ENCODE measurements at places on chromosomes 4 and X.

GRCh38 chr4:6779667-6780565, 2.6 kb upstream of the KIAA0232 start:
- DNase-seq = peak; percentile 59

DNA sequence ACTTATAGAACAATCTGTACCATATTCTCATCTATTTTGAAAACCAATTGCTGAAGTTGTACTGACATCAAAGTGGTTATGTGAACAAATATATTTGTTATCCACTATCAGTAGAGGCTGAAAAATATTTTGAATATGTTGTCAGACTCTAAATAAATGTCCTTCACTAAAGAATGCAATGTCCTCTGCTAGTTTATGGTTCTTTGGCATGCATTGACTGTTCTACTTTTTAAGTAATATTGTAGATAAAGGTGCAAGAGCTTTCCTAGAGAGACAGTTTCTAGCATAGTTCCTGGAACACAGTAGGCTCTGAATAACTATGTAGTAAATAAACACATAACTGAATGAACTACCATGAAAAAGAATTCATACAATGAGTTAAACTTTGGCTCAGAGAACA, 18.2 kb upstream of the COX7B2 start:
- DNase-seq = no peak

GRCh38 chr4:95539106-95539505, 9.7 kb downstream of the UNC5C start:
- DNase-seq = no peak

- no peak for DNase-seq
Observed at GRCh38 chrX:1442016-1442665, 10.6 kb downstream of the ASMTL start.

- DNase-seq = no peak
Observed at GRCh38 chrX:140661643-140662042, 47.9 kb upstream of the LINC00632 start.

DNA sequence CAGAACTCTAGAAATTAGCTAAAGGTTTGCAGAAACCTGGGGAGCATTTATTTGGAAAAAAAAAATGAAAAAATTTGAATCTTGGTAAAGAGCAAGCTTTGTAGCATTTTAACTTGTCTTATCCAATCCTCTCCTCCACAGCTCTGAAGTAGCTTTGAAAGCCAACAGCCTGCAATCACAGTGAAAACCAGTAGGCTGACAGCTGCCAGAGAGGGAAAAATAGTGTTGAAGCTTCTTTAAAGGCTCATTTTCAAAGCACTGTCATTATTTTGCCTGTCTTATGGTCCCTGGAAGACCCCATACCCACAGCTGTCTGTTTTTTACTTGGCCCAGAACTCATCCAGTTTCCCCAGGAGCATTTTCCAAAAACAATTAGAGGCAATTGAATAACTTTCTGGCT, 230.8 kb upstream of the EDNRA start:
- no peak for DNase-seq

DNA sequence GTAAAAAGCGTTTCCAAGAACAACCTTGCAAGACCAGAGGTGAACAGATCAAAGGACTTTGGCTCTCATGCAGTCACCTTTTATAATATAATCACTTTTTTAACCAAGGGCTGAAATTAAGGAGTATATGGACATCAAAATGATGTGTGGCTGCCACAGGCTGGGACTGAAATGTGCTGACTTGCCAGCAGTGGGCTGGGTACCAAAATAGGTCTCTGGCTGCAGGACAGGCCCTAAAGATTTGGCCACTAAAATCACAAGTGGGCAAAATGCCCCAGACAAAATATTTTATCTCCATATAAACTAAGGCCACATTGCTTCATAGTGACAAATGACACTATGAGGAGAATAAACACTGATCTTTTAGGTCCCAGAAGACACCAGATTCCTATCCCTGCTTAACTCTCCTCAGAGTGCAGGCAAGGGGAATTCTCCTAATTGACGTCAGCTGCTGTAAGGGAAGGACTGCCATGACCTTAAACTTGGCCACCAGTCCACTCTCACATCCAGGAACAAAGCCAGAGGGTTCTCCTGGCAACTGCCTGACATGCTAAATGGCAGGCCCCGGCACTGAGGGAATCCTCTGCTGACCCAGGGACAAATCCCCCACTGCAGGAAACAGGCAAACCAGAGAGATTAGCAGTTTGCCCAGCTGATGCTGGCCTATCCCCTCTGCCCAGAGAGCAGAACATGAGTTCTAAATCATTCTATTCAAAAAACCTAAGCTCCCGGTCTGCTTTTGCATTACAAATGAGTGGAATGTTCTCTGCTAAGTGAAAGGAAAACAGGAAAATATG, 155.8 kb downstream of the PPP3CA start:
- peak; percentile 64 for DNase-seq

GRCh38 chrX:130680164-130681035, 222.6 kb downstream of the ENOX2 start:
- DNase-seq = no peak

- DNase-seq = no peak
Observed at GRCh38 chr4:44279066-44279465, 169.5 kb downstream of the KCTD8 start.

DNA sequence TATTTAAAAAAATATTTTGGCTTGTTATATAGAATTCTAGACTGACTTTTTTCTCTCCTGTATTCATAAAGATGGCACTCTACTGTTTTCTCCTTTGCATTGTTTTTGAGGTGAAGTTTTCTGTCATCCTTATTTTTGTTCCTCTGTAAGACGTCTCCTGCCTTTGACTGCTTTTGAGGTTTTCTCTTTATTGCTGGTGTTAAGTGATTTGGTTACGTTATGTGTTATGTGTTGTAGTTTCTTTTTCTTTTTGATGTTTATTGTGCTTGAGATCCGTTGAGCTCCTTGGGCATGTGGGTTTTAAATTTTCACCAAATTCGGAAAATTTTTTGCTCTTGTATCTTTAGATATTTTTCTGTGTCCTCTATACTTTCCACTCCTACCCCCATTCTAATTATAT, 50.0 kb downstream of the KDM6A start:
- no peak for DNase-seq

GRCh38 chr4:155666344-155667221, at the start of gene GUCY1A1:
GUCY1A1 (plus strand) TSS chr4:155666848; CDS start chr4:155696868, 30,020 bp downstream.
- no peak for DNase-seq

- DNase-seq = no peak
Observed at GRCh38 chr4:168551211-168551610, 54.4 kb downstream of the PALLD start.

DNA sequence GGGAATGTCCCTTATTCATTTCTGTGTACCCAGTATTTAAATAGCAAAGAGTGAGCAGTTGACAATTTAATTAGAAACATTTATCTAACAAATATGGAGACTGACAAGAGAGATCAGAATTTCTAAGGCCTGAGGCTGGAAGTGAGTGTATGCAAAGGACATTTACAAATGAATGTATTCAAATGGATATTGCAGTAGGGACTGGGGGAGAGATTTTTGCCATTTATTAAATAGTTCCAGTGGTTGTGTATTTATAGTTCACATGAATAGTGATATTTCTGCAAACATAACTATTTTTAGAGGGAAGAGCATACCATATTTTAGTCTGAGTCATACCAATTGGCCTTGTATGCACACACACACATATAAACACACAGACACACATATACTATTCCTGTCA, 592.4 kb downstream of the GLUD2 start:
- no peak for DNase-seq

DNA sequence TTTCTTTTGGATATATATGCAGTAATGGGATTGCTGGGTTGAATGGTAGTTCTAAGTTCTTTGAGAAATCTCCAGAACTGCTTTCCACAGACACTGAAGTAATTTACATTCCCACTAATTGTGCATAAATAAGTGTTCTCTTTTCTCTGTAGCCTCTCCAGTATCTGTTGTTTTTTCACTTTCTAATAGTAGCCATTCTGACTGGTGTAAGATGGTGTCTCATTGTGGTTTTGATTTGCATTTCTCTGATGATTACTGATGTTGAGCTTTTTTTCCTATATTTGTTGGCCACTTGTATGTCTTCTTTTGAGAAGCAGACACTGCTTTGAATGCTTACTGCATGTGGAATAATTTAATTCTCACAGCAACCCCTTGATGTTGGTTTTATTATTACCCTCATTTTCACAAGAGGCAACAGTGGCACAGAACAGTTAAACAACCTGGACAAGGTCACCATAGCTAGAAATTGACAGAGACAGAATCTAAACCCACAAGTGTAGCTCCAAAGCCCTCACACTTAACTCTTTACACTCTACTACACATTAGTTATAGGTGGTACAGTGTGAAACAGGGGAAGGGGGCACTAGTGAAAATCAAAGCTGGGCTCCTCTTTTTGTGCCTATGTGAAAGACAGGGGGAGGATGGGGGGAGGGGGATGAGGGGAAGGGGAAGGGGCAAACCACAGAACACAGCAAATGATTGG, 96.1 kb downstream of the REELD1 start:
- no peak for DNase-seq

GRCh38 chr4:141686879-141687278, 50.5 kb downstream of the IL15 start:
- peak; percentile 1 for DNase-seq

GRCh38 chr4:26226629-26227376, 94.0 kb upstream of the RBPJ start:
- DNase-seq = peak; percentile 84

- no peak for DNase-seq
Observed at GRCh38 chr4:152206185-152206584, 329.7 kb downstream of the FBXW7 start.

GRCh38 chr4:4271912-4272311, 18.0 kb downstream of the LYAR start:
- no peak for DNase-seq

DNA sequence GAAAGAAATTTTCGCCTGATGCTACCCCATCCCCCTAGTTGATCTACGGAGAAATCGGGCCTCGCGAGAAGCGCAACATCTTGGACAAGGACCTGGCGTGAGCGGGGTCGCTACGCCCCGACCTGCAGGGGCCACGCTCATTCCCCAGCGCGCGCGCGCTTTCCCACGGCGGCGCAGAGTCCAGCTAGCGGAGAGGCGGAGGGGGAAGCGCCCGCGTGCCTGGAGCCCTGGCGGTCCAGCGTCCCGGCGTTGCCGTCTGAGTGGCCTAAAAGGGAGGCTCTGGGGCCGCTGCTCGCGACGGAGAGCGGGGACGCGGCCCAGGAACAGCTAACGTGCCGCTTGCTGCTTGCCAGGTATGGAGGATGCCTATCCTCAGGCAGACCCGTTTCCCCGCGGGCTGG, 6.0 kb upstream of the SOX3 start:
- DNase-seq = no peak

DNA sequence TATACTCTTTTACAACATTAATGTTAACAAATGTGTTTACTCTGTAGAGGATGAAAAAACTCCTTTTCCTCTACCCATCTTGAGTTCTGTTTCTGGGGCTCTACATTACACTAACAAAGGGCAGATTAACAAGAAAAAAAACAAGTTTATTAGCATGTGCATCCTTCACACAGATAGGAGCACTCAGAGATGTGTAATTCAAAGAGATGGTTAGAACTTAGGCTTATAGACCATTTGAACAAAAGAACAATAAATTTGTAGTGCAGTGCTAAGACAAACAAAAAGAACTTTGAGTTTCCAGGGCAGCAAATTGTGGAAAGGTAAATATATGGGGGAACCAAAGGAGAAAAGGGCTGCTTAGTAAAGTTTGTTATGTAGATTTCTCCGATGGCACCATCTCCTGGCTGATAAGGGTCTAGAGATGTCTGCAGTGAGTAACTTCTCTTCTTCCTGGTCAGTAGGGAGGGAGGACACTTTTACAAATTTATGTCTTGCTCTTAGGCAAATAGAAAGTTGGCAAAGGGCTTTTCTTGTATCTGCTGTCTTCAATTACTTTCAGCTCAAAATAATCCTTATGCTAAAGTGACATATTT, 1249.9 kb upstream of the TENM3 start:
- no peak for DNase-seq

GRCh38 chrX:17814059-17814458, 47.0 kb downstream of the RAI2 start:
- no peak for DNase-seq

GRCh38 chr4:106266201-106266600, 49.8 kb downstream of the TBCK start:
- no peak for DNase-seq

DNA sequence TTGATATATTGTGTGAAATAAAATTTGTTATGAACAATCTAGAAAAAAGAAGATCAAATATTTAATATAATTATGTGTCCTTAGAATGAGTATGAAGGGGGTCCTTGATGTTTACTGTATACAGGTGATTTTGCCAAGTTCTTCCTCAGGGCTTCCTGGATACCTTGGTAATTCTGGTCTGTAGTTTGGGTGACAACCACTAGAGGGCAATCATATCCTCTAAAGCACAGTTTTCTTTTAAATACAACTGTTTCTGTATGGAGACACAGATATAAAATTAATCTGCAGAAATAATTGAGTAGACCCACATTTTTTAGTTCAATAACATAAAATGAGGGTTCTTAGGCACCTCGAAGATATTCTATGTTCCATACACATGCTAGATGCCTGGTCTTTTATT, 157.7 kb downstream of the SPANXN1 start:
- DNase-seq = no peak

DNA sequence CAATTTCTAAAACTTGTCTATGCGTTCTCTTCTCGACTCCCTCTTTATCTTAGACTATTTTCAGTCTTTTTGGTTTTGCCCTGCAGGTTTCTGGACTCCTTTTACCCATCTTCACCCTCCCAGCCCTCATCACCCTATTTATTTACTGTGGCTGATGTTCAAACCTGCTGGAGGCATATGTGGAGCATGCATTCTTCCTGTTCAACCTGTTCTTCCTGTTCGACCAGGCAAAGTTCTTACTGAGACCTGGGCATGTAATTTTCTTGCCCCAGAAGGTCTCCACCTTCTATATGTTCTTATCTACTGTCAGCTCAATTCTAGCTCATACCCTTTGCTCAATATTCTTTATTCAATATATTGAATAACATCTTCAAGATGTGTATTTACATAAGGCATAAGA, 69.4 kb upstream of the AGA start:
- DNase-seq = peak; percentile 62

GRCh38 chrX:148609515-148610327, 109.3 kb downstream of the AFF2 start:
- DNase-seq = no peak

GRCh38 chr4:188647820-188648370, 508.7 kb downstream of the TRIML1 start:
- no peak for DNase-seq

- DNase-seq = no peak
Observed at GRCh38 chrX:15781961-15782699, 8.2 kb upstream of the ZRSR2 start.

GRCh38 chr4:70895811-70896491, 6.2 kb upstream of the MOB1B start:
- no peak for DNase-seq

DNA sequence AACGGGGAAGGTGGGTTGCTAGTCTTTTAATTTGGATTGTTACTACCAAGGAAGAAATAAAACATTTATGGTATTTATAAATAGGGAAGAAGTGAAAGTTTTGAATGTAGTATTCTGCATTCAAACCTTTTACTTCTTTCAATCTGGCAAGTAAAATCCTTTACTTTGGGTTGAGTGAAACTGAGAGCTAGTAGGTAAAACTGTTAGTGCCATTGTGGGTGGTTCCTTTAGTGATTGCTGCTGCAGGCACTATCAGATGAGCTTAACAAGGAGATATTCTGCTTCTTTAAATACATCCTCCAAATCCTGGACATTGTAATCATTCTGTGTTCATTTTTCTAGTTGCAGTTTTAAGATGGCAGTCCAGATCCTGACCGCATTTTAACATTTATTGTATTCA, 650.9 kb upstream of the PCDH10 start:
- DNase-seq = no peak

GRCh38 chrX:125895518-125895917, 270.6 kb downstream of the DCAF12L2 start:
- no peak for DNase-seq
